ENCODE measurements at places on chromosomes 3 and 15.
A peak's percentile ranks its signal among the peaks of the same experiment; 100 is the strongest.

DNA sequence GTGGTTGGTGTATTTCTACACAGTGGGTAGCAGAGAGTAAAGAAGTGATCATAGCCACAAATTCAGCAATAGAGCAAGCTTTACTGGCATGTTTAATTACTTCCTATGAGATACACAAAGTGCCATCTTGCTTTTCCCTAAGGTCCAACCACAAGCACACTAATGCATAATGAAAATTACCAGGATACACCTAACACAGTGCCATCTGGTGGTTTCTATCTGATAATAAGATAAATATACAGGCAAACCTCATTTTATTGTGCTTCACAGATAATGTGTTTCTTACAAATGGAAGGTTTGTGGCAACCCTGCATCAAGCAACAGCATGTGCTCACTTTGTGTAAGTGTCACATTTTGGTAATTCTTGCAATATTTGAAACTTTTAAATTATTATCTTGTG, 223.0 kb downstream of the NSUN3 start:
- DNase-seq = no peak

DNA sequence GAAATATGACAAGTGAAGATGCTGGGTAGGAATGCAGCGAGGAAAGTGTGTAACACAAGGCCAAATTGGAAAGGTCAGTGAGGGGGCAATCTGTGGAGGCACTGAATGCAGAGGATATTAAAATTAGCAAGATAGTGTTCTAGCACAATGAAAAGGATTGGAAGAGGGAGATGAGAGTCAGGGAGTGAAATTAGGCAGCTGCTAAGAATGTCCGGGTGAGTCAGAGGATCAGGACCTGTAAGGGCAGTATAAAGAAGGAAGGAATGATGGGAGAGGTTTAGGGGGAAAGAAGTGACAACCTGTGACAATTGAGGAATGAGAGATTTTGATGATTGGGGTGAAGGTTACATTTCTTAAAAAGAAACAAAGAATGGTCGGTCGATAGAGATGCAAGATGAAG, 103.5 kb downstream of the UBE3A start:
- DNase-seq = no peak

- no peak for DNase-seq
These were observed 25.4 kb upstream of the RYK start for GRCh38 chr3:134276086-134276485.

DNA sequence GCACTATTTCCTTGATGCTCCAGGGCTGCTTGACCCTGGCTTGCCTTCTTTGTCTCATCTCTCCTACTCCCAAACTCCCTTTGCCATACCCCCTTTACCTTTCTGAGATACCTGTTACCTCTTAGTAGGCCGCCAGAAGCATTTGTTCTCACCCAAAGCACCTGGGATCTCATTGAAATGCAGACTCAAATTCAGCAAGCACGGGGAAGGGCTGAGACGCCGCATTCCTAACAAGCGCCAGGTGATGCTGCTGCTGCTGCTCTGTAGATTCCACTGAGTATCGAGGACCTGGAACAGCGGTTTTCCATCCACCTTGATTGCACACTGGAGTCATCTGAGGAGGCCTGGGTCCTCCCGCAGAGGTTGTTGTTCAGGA, 91.8 kb downstream of the TMEM266 start:
- DNase-seq = no peak

- peak; percentile 44 for DNase-seq
These were observed 708 bp upstream of the GCHFR start for GRCh38 chr15:40762919-40763800.

- DNase-seq = no peak
These were observed 189.3 kb upstream of the VEPH1 start for GRCh38 chr3:157692468-157692867.

- DNase-seq = no peak
These were observed 41.5 kb downstream of the PXYLP1 start for GRCh38 chr3:141272906-141273662.

DNA sequence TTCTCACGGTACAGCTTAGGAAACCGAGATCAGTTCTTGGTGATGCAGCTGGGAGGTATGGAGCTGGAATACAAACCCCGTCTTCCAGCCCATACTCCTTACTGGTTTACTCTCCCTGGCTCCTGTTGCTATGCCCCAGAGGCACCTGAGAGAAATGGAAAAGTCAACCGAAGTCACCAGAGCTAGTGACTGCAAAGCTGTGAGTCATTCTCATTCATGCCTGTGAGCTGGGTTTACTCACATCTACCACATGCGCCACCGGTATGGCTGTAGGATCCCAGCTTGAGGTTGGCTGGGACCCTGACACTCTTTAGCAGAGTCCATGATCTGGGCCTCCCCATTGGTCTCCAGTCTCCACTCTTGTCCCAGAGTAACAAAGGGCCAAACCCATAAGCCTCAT, 111.5 kb upstream of the ETV5 start:
- DNase-seq = no peak

DNA sequence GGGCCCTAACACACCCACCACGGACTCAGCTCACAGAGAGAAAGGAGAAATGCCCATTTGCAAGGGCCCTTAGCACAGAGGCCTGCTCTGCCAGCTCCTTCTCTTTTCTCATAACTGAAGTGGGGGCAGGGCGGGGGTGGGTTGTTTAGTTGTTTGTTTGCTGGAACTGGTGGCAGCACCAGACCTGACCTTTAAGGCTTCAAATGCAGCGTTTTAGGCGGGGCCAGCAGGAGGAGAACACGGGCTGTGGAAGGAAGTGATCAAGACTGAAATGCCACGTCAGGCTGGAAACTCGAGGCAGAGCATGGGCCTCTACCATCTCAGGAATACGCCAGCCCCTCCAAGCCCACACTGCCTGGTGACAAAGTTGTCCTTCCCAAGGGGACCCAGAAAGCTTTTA, 9.3 kb downstream of the CACNA2D2 start:
- no peak for DNase-seq

- no peak for DNase-seq
These were observed 98.5 kb upstream of the CCDC80 start for GRCh38 chr3:112739252-112739965.

- no peak for DNase-seq
These were observed 156.8 kb downstream of the WNT5A start for GRCh38 chr3:55330355-55330754.

DNA sequence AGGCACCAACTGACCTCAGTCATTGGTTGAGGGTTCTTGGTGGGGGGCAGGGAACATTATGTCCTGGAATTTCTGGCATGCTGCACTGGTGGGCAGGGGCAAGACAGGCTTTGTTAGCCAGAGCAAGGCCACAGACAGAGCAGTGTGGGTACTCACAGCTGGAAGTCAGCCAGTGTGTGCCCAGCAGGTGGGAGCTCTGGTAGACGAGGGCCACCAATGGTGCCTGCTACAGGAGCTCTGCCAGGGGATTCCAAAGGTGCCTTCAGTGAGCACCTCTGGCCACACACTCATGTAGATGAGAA, 31.3 kb downstream of the CYP8B1 start:
- DNase-seq = no peak

DNA sequence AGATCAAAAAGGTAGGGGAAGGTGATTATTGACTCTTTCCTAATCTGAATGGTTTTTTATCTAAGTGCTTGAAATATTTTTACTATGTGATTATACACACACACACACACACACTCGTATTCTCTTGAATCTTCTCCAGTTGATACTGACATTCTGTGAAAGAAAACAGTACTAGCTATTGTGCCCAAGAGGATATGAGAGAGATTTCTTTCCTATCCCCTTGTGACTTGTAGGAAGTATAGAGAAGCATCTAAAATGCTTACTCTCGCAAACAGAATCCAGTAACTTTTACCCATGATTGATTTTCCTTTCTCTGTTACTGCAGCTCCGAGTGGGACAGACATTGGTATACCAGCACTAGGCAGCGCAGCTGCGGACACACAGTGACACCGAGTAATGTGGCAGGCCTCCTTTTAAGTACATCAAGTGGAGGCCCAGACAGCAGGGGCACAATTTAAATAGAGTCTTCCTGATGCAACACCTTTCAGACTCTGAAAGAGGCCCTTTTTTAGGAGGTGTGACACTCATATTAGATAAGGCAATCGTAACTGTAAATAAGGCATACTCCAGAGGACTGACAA, 421.0 kb upstream of the CNTN4 start:
- DNase-seq = no peak
